ENCODE measurements at places on chromosomes 11 and 22.
A peak's percentile ranks its signal among the peaks of the same experiment; 100 is the strongest.

- DNase-seq: peak; percentile 82
These were observed 9.3 kb downstream of the MIF start for GRCh38 chr22:23903328-23903971.

DNA sequence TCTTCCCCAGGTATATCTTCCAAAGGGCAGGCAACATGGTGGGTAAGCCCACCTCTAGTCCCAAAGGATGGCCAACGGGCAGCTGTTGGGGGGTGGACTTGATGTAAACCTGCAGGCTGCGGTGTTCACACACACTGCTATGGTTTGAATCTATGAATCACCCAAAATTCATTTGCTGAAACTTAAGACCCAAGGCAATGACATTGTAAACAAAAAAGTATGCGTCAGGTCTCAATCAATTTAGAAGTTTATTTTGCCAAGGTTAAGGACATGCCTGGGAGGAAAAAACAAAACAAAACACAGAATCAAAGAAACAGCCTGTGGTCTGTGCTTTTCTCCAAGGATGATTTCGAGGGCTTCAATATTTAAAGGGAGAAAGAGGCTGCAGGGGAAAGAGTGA, 18.3 kb downstream of the RCN1 start:
- no peak for DNase-seq

DNA sequence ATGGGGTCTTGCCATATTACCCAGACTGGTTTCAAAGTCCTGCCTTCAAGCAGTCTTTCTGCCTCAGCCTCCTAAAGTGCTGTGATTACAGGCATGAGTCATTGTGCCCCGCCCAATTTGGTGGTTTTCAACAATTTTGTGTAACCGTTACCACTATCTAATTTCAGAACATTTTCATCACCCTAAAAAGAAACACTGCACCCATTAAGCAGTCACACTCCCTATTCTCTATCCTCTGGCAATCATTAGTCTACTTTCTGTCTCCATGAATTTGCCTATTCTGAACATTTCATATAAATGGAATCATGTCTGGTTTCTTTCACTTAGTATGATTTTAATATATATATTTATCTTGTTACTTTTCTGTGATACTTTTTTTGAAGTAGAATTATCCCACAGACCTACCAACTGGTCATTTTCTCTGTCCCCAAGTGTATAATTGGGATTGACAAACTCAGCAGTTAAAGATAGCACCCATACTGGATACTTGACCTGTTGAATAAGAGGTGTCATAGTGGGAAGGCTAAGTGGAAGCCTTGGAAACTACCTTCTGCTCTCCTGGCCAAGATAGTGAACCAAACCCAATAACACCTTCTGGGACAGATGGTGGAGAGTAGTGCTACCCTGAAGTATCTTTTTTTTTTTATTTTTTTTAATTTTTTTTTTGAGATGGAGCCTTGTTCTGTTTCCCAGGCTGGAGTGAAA, 64.8 kb downstream of the STIM1 start:
- no peak for DNase-seq

- no peak for DNase-seq
These were observed 774 bp upstream of the MRGPRG start for GRCh38 chr11:3219281-3219892.

- no peak for DNase-seq
These were observed 3.7 kb downstream of the FAM180B start for GRCh38 chr11:47589977-47590861.

DNA sequence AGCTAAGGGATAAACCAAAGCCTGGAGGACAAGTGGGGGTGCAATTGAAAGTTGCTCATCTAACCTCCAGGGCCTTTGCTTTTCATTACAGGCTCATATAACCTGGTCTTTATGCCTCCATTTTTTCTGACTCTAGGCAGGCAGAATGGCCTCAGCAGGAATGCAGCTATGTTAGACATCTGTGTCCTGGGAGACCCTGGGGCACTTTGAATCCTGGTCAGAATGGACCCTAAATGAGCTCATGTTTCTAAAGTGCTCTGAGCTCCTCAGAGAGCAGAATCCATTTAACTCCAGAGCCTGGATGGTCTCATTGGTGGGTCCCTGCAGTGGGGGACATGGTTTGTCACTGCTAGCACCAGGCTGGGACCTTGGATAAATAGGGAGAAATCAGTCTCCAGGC, 177.3 kb downstream of the KIRREL3 start:
- DNase-seq: no peak

DNA sequence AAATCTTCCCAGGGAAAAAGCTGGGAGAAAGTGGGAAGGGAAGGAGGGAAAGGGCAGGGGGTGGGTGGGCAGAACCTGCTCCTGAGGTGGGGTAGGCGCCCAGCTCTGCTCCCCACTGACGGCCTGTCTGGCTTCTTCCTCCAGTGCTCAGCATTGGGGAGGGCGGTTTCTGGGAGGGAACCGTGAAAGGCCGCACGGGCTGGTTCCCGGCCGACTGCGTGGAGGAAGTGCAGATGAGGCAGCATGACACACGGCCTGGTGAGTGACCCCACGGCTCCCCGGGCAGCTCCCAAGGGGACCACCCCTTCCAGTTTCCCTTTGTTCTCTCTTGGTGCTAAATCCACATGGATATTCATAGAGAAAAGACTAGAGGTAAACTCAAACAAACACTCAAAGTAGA, 25.9 kb downstream of the SHANK3 start:
- no peak for DNase-seq

GRCh38 chr11:9605742-9606141, 32.3 kb downstream of the WEE1 start:
- no peak for DNase-seq

DNA sequence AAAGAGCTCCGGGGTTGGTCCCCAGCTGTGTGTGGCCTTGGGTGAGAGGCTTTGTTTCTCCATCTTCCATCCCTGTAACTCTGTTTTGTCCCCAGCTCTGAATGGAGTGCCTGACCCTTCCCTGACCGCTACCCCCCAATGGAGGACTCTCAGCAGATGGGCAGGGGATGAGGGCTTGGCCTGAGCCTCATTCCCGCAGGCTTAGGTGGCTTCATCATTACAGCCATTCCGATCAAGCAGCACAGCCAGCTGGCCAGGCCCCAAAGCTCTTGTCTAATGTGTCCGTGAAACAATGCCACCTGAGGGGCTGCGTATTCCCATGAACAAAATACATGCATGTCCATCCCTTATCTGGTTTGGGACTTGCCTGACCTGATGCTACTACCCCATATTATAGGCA, 3.9 kb upstream of the CDC42EP2 start:
- DNase-seq: no peak

- no peak for DNase-seq
These were observed 46.3 kb downstream of the SWAP70 start for GRCh38 chr11:9710223-9710622.

GRCh38 chr22:20569059-20570058, 61.9 kb downstream of the MED15 start:
- no peak for DNase-seq

- DNase-seq: no peak
These were observed 26.8 kb downstream of the TRIM44 start for GRCh38 chr11:35689081-35689996.

DNA sequence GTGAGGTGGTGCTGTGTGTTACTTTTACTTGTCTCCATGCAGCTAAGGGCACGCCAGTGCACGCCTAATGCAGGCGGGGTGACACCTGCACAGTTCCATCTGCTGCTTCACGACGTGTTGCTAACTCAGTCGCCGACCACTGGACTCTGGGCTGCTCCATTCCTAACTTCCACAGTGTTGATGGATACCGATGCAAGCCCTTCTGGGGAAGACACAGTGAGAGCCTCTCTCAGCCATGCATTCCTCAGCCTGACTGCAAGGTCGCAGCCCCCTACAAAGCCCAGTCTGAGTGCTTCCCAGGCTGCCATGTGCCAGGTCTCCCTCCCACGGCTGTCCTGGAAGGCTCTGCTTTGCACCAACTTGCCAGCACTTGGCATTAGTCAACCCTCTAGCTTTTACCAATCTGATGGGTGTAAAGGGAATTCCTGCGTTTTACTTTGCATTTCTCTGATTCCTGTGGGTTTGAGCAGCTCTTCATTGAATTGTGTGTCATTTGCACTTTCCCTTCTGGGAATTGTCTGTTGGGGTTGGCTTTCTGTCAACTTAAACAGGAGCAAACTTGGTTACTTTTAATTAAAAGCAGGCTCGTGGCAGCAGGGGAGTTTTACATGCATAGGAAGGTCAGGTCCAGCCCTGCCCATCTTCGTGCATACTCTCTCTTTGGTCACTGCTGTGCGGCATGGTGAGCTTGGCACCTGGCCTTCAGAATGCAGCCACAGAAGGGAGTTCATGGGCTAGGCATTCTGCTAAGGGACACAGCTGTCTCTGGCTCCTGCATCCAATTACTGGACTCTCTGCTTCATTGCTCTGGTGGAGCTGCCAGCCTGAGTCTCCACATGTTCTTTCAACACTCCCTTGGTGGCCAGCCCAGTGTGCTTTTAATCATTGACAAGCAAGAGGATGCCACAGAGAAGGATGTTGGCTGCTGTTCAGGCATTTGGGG, 34.6 kb upstream of the SHANK2 start:
- DNase-seq: no peak

DNA sequence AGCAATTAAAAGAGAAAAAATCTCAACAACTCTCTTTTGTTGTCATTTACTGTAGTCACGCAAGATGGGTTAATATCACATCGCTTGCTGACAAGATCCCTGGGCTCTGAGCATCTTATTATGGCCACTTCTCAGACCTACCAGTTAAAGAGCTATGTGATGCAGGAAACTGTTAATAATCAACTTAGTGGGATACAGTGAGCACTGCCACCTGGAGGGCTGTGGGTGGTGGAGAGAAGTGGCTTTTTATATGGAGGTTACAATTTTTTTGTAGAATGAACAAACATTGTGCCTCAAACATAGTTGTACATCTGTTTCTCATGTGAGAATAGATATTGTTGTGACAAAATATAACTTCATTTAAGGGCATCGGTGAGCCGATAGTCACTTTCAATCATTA, 181.0 kb downstream of the TENM4 start:
- DNase-seq: no peak

DNA sequence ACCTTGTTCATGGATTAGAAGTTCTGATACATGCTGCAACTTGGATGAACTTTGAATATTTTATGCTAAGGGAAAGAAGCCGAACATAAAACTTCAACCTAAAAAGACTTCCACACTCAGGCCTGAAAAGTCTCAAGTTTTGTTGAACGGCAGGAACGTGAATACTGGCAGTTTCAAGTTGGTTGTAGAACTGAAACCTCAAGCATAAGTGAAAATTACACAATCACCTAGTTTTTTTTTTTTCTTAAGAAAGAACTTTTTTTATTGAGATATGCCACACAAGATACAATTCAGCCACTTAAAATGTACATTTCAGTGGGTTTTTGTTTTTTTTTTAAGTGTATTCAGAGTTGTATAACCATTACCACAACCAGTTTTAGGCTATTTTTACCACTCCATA, 50.8 kb upstream of the ADORA2A start:
- no peak for DNase-seq

GRCh38 chr11:38819981-38820380, 2221.9 kb upstream of the RAG2 start:
- no peak for DNase-seq

DNA sequence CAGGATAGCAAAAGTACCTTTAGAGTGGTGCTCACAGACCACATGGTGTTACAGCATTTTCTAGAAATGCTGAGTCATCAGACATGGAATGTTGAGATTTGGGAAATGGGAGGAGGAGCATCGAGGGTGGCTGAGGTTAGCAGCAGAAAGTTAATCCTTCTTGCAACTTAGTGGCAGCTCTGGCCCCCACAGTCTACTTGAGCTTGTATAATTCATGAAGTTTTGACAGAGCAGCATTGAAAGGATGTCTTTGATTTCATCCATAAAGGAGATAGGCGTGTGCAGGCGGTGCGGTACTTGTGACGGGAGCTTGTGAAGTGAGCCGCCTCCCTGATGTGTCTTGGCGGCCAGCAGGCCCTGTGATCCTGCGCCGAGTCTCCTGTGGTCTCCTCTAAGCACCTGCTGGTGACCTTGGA, 330.5 kb downstream of the TBC1D22A start:
- DNase-seq: no peak

- DNase-seq: no peak
These were observed 3.6 kb downstream of the USP35 start for GRCh38 chr11:78192223-78192719.

DNA sequence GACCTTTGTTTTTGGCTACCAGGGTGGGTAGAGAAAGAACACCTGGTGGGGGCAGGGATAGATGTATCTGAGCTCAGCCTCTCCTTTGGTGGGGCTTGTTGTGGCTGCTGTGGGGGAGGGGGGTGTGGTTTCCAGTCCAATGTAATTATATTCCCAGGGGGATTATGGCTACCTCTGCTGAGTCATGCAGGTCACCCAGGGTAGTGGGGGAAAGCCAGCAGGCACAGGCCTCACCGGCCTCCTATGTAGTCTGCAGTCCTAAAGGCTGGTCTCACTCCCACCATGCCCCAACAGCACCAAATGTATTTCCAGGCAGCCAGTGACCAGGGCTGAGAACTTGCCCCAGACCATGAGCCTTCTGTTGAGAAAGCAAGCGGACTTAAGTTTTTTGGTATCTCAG, 119.6 kb downstream of the DYNC2H1 start:
- no peak for DNase-seq

DNA sequence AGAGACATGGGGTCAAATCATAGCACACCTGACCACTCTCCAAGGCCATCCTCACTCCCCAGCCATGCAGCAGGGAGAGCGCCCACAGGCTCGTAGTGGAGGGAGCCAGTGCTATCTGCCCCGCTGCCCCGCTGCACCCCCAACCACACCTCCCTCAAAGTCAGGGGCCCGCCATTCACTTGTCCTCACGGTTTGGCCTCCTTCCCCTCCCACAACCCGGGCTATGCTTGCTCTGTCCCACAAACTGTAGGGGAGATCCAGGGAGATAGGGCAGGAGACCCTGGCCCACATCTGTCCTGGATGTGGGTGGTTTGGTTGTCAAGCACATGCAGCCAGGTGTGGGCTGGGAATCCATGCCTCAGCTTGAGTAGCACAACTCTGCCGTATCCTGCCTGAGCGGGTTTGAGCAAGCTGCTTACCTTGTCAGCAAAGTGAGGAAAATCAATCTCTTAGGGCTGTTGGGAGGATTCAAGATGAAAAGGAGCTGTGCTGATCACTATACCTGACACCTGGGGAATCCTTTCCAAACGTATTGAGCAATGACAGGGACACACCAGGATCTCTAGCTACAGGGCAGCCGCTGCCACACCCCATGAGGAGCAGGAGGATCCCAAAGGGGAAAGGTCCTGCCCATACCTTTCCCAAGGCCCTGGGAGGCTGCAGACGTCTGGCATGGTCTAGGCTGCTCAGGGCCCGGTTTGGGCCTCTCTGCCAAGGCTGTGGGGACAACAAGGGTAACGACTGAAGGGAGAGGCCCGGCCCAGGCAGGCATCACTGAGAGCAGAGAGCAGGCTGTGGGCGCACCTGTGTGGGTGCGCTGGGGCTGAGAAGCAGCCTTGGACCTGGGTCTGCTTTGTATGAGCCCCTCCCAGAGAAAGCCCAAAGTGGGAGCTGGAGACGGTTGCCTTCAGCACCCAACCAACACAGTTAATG, 23.3 kb downstream of the KCNJ5 start:
- no peak for DNase-seq

DNA sequence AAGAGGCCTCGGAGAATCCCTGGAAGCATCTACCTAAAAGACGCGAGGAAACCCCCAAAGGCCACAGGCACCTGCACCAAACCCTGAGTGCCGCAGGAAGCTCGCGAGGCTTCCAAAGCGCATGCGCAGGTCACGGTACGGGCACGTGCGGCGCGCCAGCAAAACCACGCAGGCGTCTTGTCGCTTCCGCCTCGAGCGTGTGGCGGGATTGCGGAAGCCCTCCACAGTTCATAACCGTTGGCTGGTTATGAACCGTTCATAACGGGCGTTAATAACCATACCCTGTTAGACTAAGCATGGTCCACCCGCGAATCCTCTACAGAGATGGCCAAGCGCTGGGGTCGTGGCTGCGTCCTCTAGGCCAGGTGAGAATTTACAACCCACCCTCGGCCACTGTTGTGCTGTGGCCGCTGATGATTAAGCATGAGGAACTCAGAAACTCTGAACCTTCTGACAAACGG, 46.4 kb downstream of the MORC2 start:
- DNase-seq: no peak
